ENCODE measurements at places on chromosomes 11 and 22.

DNA sequence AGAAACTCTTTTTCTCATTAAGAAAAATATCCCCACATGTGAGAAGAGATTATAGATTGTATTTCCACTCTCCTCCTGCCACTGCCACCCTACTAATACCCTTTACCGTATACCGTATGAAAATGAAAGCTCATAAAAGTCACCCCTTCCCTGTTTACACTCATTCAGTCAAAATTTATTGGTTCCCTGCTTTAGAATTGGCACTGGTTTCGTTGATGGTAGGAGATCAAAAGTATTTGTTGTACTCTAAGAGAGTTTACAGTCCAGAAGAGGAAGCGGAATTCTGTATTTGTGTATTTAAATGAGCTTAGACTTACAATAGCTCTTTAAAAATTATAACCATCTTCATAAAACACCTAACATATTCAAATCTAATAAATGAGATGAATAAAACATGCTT, 68.2 kb downstream of the BBOX1 start:
- no peak for DNase-seq

- no peak for DNase-seq
Measured at GRCh38 chr11:61390161-61390560, 2.2 kb upstream of the TMEM216 start.

DNA sequence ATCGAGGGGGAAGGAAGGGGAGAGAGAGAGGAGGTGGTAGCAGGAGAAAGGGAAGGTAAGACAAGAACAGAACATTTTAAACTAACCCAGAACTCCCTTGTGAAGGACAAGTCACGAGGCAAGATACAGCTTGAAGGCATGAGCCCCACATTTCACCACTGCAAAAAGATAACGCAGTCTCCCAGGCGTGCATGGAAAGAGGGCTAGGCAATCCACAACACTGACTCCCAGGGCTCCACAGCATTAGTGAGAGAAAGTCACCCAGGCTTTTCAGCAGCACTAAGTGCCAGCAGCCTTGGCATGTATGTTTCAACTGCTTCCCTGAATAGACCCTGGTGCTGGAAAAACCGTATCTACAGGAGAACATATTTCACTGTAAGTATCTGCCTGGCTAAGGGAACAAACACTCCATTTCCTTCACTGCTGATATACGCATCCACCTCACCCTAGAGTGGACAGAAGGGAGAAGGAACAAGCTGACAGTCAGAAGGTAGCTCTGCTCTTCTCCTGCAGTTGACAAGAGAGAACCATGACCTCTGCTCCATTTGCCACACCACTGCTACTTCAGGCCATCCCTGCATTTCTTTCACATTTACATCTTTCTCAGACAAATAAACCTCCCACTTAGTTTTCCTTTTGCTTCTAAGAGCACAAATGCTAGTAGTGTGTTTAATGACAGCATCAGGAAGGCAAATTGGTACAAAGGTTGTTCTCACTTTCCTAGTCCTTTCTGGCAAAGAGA, 87.9 kb downstream of the AMBRA1 start:
- DNase-seq: no peak

GRCh38 chr22:30859714-30860095, 108.9 kb downstream of the MORC2 start:
- DNase-seq: no peak

GRCh38 chr11:24598641-24599040, 101.8 kb downstream of the LUZP2 start:
- no peak for DNase-seq

GRCh38 chr11:66686801-66687750, 9.4 kb upstream of the RBM4B start:
- DNase-seq: no peak

- DNase-seq: no peak
Measured at GRCh38 chr11:65016705-65017104, 2.7 kb downstream of the ARL2 start.

GRCh38 chr11:34204396-34205279, 99.2 kb downstream of the NAT10 start:
- no peak for DNase-seq

- no peak for DNase-seq
Measured at GRCh38 chr22:37734964-37735451, 38.2 kb downstream of the TRIOBP start.

DNA sequence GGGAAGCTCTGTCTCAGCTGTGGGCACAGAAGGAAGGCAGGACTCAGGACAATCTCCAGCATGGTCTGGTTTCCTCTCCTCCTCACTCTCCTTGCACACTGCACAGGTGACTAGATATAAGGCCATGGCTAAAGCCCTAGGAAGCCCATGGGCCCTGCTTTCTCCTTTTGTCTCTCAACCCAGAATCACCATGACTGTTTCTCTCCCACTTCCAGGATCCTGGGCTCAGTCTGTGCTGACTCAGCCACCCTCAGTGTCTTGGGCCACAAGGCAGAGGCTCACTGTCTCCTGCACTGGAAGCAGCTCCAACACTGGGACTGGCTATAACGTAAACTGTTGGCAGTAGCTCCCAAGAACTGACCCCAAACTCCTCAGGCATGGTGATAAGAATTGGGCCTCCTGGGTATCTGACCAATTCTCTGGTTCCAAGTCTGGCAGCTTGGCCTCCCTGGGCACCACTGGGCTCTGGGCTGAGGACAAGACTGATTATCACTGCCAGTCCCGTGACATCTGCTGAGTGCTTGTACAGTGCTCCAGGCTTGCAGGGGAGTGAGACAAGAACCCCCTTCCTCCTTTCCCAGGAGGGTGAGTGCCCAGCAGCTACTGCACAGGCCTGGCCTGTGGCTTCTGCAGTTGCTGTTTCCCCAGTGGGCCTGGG, 104.0 kb upstream of the TOP3B start:
- no peak for DNase-seq

DNA sequence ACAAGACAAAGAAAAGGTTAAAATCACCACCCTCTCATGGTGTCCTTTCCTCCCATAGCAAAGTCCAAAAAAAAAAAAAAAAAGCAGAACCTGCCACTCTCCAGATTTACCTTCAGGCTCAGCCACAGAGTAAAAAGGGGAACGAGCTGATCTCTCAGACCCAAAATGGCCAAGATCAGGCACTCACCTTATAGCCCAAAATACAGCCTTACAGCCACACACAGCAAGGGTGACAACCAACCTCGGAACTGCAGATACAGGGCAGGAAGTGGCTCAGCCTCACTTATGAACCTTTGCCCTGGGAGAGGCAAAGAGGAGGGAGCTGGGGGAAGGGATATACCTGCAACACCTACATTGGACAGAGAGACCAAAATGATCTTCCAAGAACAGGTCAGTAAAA, 4.5 kb downstream of the FHIP1B start:
- DNase-seq: no peak

- no peak for DNase-seq
Measured at GRCh38 chr11:1745701-1746320, 4.6 kb downstream of the IFITM10 start.

DNA sequence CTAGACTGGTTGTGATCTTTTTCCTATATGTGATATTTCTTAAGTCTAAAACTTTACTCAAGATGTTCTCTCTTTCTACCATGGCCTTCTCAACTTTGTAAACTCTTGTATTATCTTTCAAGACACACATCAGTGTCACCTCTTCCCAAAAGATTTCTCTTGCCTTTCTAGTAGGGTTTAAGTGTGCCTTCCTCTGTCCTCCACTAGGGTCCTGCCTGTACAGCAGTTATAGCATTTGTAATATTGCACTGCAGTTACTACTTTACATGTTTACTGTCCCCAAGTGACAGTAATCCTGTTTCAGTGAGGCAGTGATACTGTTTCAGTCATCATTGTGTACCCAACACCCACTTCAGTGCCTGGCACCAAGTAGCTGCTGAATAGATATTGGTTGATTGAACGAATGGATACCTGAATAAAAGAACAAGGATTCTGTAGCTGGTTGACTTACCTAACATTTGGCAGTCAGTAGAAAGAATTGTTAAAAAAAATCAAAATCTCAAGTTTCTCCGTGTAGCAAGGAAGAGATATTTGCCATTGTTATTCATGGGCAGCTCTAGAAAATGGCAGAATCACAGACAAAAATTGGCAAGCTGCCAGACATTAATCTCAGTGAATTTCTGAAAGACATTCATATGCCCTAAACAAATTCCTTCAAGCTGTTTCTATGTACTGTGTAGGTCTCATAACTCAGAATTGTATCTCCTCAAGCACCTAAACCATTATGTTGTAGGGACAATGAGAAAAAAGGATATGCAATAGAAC, 79.4 kb downstream of the RBMXL2 start:
- DNase-seq: no peak

DNA sequence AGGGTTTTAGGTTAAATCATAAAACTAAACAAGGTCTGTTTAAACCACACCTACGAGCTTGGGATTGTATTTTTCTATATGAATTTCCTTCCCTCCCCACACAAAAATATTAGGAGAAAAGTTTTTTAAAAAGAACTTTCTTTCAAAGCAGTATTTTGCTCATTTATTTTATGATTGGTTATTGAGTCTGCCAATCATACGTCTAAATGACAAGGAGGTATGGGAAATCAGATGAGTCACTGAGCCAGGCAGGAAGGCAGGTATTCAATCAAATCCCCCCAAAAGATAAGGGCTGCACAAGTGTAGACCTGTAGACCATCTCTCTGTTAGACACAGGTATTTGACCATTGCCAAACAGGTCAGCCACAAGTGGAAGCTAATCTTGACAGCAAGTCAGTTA, 440.1 kb upstream of the CCDC90B start:
- no peak for DNase-seq

- no peak for DNase-seq
Measured at GRCh38 chr22:21443735-21444421, 23.3 kb upstream of the TMEM191C start.

- DNase-seq: no peak
Measured at GRCh38 chr22:28903729-28904128, 20.4 kb downstream of the ZNRF3 start.

DNA sequence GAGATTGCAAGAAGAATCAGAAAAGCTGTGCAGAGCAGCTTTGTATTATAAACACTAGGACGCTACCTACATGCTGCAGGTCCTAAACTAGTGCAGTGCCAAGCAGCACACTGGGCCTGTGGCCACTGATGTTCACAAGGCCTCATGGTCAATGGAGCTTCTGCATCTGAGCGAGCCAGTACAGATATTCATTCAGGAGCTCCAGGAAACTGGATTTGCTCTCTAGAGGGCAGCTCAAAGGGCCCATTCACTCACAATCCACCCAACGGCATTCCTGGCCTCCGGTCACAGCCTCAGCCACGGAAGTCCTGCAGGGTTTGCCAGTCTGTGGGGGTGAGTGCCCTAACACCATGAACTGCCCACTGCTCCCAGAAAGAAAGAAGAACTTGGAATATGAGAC, 5.8 kb upstream of the TBC1D10A start:
- no peak for DNase-seq

DNA sequence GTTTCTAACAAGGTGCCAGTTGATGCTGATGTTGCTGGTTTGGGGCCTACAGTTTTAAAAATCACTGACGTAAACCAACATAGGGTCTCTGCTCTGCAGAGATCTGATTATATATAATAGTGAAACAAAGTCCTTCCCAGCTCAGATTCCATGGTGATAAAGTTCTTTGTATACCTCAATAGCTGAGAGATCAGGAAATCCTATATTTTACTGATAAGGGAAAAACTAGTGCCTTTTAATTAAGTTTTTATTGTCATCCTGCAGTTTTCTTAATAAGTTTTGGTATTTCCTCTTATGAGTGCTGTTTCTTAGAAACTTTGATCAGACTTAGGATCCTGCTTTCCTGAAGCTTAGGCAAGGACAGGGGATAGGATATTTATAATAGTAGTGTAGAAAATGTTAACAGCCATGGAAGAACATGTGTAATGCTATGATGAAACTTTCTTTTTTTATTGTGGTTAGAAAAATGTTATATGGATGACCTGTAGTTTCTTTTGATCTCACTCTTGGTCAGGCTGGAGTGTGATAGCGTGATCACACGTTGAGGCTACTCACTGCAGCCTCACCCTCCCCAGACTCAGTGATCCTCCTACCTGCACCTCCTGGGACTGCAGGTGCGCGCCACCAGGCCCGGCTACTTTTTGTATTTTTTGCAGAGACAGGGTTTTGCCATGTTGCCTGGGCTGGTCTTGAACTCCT, 14.1 kb downstream of the CAPRIN1 start:
- DNase-seq: no peak

DNA sequence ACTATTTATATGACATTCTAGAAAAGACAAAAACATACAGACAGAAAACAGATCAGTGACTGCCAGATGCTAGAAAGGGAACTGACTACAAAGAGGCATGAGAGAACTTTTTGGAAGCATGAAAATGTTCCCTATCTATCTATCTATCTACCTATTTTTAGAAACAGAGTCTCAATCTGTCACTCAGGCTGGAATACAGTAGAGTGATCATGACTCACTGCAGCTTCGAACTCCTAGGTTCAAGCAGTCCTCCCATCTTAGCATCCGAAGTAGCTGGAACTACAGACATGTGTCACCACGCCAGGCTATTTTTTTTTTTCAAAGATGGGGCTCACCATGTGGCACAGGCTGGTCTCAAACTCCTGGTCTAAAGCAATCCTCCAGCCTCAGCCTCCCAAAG, 6.9 kb downstream of the SBF2 start:
- DNase-seq: no peak

DNA sequence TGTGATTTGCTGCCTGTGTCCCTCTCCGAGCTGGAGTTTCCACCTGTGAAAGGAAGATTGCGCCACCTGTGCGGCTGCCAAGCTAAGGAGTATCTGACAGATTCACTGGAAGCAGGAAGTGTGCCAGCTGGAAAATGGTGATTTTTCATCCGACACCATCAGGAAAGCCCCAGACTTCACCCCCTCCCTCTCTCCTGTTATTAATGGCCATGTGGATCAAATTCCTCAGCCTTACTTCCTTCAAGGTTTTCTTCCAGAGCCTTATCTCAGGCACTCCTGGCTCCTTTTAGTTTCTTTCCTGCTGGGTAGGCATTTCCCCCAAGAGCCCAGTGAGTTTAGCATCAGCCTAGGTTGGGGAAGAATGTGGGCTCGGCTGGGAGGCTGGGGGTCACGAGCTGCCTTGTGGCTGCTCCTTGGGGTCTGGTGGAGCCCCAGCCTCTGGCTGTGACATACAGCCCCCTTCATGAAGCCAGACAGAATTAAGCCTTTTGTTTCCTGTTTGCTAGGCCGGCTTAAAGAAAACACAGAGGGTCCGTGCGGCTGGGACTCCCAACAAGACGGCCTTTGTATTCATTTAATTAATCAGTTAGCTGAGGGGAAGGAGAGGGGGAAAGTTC, 37.1 kb downstream of the PKNOX2 start:
- DNase-seq: no peak

DNA sequence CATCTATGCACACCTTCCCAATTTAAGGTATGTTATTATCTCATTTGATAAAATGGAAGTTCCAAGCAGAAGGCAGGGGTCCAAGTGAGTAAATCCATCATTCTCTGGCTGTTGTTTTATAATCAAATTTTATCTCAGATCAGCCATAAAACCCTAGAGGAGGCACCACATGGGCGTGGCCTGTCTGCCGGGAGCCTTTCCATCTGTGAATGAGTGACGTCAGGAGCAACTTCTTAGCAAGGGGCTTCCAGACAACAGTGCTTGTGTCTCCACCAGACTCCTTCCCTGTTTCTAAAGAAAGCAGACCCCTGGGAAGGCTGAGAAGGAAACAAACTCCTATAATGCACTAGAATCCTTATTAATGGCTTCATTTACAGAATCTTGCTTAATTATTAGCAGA, 13.5 kb downstream of the SEZ6L start:
- DNase-seq: no peak

Data from stimulated activated CD8-positive, alpha-beta memory T cell treated with anti-CD3 and anti-CD28 coated beads, Interleukin-7, amount 100 ng/mL, for 1 hour (primary cell).